ENCODE measurements at places on chromosomes 1 and 21.

DNA sequence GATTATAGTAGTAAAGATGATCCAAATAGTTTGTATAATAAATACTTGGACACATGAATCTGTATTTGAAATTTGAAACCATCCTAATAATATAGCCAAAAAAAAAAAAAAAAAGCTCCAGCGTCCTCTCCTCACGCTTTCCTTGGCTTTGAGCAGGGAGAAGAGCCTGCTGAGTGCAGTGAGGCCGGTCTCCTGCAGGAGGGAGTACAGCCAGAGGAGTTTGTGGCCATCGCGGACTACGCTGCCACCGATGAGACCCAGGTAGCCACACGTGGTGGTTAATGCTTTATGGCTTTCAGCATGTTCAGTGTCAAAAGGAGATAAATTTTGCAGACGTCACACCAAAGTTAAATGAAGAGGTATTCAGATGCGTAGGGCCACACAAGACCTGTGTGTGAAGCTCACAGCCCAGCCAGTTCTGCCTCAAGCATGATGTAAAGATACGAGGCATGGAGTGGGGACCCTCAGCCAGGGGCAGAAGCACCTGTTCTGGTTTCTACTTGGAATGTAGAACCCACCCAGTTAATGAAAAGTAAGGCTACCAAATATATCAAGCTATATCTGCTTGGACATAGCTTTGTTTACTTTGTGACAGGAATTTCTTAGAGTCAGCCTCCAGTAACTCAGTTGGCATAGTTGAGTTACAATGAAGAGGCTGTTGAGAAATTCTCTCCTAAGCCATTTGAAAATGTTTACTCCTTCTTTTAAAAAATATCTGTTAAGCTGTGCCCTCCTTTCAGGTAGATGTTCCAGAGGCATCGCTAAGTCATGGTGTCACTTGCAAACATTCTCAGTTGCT is 8.1 kb downstream of the PRMT2 start:
- no peak for DNase-seq

DNA sequence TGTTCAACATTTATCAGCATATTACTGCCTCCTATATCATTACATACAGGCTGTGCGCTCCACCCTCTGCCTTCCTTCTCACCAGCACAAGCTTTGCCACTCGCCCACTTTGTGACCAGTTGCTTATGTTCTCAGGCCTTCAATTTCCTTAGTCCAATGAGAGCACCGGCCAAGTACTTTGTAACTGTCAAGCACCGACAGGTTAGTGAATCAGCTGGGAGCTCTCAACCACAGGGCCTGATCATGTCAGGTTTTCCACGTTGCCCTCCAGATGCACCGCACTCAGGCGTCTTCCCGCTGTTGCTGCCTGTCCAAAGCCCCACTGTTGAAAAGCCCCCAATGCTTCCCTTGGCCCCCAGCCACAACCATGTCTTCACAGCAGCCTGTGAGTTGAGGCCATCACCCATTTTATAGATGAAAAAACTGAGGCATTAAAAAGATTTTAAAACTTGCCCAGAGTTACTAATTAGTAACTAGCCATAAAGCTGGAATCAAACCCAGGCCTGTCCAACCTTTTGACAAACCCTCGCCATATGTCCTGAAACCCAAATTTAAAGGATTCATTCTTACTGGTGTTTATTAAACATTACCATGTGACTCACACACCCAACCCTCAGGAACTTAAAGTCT is 3.4 kb upstream of the KCNN3 start:
- DNase-seq: no peak

GRCh38 chr1:61124078-61124477 is 41.7 kb downstream of the NFIA start:
- no peak for DNase-seq

- no peak for DNase-seq
These were observed 30.1 kb downstream of the OLFML3 start for GRCh38 chr1:114009393-114009792.

DNA sequence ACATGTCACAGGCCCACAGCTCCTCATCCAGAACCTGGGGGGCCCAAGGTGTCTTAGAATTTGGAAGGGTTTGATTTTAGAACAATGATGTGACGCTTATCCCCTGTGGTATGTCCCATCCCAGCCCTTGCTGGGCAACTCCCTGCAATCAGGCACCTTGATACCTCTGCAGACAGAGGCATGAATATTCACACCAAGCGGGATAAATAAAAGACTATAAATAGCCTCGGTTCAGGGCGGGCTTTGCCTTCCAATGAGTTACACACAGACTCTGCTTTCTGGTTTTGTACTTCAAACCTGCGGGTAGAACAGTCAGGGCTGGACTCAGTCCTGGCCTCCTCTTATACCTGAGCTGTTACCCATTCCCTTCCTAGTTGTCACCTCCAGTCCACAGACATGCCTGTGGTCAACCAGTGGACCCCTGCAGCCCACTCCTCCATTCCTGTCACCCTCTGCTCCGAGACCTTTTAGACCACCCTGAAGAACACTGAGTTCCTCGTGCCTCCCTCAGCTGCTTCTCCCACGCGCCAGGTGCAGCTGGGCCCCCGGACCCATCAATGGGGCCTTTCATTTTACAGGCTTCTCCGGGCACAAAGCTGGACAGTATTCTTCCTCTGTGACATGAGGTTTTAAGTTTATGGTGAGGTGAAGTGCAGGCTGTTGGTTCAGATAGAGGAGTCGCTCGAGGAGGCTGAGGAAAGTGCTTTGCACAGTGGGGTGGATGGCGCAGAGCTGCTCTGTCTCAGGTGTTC is 120.1 kb upstream of the TNR start:
- no peak for DNase-seq

GRCh38 chr1:40794974-40795715 is 11.6 kb downstream of the KCNQ4 start:
- no peak for DNase-seq

DNA sequence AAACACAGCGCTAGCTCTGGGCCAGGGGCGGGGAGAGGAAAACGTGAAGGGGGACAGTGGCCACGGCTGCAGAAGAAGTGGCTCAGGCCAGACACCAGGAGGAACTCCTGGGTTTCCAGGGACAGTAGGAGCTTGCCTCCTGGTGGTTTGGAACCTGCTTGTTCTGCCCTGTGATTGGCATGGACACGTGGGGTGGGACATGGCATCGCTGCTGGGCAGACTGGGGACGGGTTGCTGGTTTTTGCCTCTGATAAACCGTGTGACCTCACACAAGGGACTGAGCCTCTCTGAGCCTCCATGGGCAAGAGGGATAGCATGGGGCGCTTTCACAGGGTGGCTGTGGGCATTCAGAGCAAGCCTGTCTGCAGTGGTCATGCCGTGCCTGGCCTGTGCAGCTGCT is 7.5 kb upstream of the PLCH2 start:
- DNase-seq: no peak

GRCh38 chr1:98292994-98293393 is 368.5 kb upstream of the SNX7 start:
- no peak for DNase-seq

GRCh38 chr1:234609691-234610042 is 311 bp downstream of the IRF2BP2 start:
- DNase-seq: no peak

DNA sequence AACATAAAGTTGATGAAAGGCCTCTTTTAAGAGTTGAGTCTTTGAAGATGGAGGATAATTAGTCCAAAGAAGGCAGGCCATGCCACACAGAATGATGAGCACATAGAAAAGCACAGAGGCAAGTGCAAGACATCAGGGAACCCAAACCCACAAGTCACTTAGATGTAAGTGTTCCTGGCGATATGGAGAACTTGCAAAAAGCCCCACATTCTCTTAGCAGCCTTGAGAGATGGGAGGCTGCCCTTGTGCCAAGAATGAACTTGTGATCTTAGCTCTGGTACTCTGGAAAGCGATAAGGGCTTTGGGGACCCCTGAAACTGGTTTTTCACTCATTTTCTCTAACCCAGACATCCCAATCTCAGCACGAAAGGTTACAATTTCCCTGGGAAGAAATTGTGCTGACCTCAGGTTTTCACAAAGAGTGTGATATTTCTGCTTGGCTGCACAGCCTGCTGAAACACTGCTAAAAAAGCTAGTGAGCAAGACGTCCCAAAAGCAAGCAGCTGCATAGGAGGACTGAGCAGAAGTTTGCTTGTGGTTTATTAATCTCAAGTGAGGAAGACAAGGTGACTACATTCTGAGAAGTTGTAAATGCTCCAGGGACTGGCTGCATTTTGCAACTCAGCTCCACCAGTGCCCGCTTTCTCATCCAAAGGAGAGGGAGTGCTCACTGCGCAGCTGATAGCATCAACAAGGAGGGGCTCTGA is 496.9 kb upstream of the CAMK1G start:
- DNase-seq: no peak

- DNase-seq: no peak
These were observed 24.8 kb downstream of the KDM1A start for GRCh38 chr1:23044035-23044434.

GRCh38 chr1:203190949-203191348 is 4.4 kb upstream of the CHI3L1 start:
- DNase-seq: no peak

DNA sequence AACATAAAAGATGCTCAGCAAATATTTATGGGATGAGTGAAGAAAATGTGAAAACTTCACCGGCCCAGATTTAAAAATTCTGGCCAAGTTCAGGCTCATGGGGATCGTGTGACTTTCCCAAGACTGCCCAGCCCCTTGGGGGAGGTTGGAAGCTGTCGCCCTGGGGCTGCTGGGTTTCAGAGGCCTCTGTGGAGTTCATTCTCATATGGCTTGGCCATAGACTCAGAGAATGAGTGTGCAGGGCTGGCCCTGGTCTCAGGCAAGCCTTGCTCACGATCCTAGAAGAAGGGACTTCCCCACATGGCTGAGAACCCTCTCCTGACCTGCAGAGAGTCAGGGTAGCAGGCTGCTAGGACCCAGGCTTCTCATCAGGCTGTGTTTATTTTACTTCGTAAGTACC is 24.6 kb downstream of the PADI2 start:
- no peak for DNase-seq

GRCh38 chr1:6745073-6745472 is 40.2 kb upstream of the CAMTA1 start:
- no peak for DNase-seq

DNA sequence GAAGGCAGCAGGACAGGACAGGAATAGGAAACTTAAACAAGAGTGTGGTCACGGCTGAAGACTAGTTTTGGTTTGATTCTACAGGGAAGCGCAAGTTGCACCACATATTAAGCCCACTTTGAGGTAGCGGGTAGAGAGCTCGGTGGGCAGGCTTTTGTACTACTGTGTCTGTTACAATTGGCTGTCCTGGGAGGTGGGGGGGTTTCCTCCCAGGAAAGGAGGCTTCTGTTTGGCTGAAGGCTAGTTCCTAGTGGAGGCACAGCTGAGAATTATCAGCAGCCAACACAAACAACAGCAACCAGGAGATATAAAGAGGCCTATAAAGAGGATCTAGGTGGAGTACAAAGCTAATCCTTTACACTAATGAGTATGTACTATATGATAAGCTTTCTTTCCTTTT is 62.7 kb downstream of the ZNF648 start:
- DNase-seq: no peak

- DNase-seq: no peak
These were observed 19.8 kb upstream of the LY9 start for GRCh38 chr1:160776178-160776577.

GRCh38 chr1:27523337-27524020 is 33.5 kb upstream of the WASF2 start:
- DNase-seq: no peak

- DNase-seq: no peak
These were observed 104.2 kb upstream of the DMRTA2 start for GRCh38 chr1:50527249-50527986.

- DNase-seq: no peak
These were observed 888 bp upstream of the SNRPE start for GRCh38 chr1:203860396-203861025.

GRCh38 chr1:206953626-206954025 is 7.4 kb upstream of the PIGR start:
- DNase-seq: no peak

DNA sequence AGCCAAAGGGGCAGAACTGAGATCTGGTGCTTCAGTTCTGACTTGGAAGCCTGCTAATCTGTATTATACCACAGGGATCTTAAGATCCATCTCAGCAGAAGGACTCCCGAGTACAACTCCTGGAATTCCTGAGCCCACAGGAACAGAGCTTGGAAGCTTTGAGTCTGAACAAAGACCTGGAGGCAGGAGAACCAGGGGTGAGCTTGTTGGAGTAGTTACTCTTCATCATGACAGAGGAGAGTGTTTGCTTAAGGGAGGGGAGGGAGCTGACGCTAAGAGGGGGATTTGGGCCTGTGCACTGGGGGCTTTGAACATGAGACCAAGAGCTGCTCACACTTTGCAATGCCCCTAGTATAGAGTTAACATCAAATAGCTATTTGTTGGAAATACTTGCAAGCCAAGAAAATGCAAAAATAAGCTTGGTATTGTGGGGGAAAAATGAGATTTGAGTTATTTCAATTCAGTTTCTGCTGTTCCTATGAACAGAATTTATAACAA is 41.1 kb upstream of the TRABD2B start:
- DNase-seq: no peak

GRCh38 chr21:25871566-25871965 is 136.8 kb downstream of the GABPA start:
- DNase-seq: no peak

- DNase-seq: no peak
These were observed 162.0 kb upstream of the C21orf91 start for GRCh38 chr21:17981060-17981740.

DNA sequence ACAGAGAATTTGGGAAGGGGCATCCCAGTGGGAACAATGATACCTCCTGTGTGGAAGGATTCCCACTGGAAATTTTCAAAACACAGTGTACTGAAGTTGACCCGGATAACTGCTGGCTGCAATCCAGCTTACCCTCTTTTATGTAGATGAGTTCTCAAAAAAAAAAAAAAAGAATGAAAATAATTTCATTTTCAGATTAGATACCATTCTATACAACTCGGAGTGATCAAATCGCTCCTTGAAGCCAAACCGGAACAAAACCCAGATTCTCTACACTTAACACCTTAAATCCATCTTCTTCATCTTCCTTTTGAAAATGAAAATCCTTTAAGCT is 69.1 kb downstream of the KAZN start:
- DNase-seq: no peak

DNA sequence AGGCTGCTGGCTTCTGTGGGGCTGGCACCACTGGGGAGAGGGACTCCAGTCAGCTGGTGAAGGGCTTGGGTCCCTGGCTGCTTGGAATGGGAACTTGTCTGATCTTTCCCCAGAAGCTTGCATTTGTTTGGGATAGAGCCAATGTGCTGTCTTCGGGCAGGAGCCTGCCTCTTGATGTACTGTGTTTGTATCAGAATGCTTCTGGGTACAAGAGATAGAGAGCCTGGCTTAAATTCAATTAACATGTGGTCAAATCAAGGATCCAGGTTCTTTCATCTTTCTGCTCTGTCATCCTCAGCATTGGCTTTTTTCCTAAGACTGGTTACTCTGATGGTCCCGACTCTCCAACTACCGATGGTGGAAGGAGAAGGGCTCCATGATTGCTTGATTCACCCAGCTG is 16.0 kb upstream of the PROK1 start:
- no peak for DNase-seq

- no peak for DNase-seq
These were observed 19.6 kb downstream of the CCDC24 start for GRCh38 chr1:44010935-44011471.

GRCh38 chr1:41811051-41811795 is 107.5 kb downstream of the HIVEP3 start:
- no peak for DNase-seq

GRCh38 chr1:32830092-32830852 is 12.8 kb downstream of the S100PBP start:
- no peak for DNase-seq

All from stimulated activated CD8-positive, alpha-beta memory T cell treated with anti-CD3 and anti-CD28 coated beads, Interleukin-4, amount 100 ng/mL, for 1 hour (primary cell).